ENCODE measurements at places on chromosomes 7 and 10.

DNA sequence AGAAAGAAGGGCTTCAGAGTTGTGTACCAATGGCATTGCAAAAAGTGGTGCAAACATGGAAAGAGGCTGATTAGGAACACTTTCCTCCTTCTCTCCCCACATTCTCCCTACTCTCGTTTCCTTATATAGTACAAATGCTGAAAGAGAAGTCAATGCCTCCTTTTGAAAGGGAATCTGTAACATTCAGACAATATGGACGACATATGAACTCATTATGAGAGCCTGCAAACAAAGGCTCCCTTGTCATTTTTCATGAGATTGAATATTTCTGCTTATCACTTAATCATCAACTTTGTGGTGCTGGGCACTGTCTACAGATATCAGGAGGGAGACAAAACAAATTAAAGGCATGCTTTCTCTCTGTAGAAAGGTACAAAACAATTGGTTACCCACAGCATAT lies 437.1 kb upstream of the PHF14 start:
- DNase-seq = no peak

- no peak for DNase-seq
Measured at GRCh38 chr10:29415876-29416275, 127.0 kb downstream of the LYZL1 start.

- DNase-seq = no peak
Measured at GRCh38 chr7:93544691-93545090, 29.8 kb downstream of the CALCR start.

DNA sequence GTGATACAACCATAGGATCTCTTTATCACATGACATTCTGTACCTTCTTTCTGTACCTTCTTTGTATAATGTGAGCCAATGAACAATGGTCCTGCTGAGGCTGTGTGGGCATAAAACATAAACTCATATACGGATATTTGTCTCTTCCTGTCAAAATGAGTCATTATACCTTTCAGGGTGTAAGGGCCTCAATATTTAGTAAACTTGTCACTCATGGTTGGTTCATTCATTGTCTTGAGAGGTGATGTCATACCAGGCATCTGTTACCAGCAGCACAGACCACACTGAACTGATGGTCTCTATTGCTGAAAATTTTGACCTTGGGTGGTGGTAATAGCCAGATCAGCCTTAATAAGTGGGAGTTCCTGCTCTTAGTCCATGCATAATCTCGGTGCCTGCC lies 287.6 kb upstream of the TPK1 start:
- no peak for DNase-seq

DNA sequence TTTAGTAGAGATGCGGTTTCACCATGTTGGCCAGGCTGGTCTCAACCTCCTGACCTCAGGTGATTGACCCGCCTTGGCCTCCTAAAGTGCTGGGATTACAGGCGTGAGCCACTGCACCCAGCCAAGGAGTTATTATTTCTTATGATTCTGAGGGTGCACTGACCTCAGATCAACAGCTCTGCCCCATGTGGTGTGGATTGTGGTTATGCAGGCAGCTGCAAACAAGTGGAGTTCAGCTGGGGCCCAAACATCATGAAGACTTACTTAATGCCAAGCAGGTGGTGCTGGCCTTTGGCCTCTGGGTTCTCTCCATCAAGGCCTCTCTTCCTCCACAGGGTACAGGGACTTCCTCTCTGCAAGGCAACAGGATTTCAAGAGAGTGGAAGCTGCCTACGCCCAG lies 45.1 kb upstream of the OPTN start:
- no peak for DNase-seq

DNA sequence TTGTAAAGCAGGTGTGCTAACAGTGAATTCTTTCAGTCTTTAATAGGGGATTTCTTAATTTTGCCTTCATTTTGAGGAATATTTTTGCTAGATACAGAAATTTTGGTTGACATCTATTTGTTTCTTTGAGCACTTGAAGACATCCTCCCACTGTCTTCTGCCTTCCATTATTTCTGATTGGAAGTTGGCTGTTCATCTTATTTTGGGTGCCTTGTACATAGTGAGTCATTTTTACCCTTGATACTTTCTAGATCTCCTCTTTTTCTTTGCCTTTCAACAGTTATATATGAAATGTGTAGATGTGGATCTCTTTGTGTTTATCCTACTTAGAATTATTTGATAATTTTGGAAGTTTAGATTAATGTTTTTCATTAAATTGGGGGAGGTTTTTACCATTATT lies 631.0 kb downstream of the AUTS2 start:
- no peak for DNase-seq

GRCh38 chr10:114638821-114639625 lies 19.1 kb downstream of the ABLIM1 start:
- peak; percentile 96 for DNase-seq

GRCh38 chr10:123119081-123119480 lies 16.7 kb upstream of the HMX3 start:
- no peak for DNase-seq

DNA sequence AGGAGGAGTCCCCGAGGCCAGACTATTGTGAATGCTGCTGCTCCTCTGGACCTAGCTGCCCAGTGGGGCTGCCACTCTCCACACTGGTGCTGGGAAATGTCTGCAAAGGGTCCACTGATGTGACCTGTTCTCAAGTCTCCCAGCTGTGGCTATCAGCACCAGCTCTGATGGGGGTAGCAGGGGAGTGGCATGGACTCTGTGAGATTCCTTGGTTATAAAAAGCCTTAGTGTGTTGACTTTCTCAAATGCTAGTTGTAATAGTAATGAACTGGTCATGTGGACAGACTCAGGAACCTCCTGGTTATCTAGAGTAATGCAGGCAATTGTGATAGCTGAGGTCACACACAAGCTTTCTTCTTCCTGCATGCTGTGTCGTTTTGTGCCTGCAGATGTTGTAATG lies 34.1 kb upstream of the ARMC3 start:
- DNase-seq = no peak

DNA sequence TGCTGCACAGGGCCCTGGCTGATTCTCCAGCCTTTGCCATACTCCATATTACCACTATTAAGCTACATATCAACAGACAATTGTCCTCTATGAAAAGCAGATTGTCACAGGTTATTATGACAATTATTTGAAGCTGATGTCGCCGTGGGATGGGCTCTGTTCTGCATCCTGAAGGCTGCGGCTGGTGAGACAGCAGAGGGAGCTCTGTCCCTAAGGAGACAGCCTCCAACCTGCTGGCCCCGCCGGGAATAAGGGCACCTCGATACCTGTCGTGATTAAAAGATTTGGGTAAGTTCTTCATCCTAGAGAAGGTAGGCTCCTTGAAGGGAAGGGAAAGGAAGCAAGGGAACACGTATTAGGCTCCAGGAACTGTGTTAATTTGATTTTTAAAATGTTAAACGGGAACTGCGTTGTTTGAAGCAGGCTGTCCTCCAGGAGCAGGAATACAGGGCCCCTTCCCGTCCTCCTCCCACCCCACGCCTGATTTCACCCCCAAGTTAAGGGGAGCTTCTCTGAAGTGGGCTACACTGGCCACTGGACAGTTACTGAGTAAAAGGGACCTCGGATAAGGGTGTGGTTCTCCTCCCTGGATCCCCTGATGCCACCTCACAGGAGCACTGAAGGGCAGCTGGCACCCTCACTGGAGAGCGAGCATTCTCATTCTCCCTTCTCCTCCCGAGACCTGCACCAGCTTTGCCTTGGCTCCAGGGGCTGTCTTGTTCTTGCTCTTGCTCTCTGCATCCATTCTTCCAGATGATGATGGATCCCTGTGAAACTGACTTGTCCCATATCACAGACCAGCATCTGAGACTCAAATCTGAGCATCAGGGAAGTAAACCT lies 11.8 kb upstream of the TIAL1 start:
- no peak for DNase-seq

DNA sequence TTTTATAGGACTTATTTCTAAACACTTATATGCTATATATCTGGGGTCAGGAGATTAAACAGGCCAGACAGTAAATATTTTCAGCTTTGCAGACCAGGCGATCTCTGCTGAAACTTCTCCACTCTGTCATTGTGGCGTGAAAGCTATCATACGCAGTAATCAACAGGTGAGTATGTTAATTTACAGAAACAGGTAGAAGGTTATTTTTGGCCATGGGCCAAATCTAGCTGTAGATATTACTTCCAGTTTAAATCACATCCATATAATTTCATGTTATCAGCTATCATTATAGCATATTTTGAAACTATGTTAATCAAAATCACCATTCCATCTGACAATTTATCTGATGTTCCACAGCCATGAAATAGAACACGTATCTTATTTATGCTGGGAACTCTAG lies 67.8 kb downstream of the GPR37 start:
- no peak for DNase-seq

- DNase-seq = no peak
Measured at GRCh38 chr7:108802650-108803049, 233.0 kb downstream of the DNAJB9 start.

GRCh38 chr7:140273417-140273816 lies 96.6 kb upstream of the KDM7A start:
- DNase-seq = no peak

DNA sequence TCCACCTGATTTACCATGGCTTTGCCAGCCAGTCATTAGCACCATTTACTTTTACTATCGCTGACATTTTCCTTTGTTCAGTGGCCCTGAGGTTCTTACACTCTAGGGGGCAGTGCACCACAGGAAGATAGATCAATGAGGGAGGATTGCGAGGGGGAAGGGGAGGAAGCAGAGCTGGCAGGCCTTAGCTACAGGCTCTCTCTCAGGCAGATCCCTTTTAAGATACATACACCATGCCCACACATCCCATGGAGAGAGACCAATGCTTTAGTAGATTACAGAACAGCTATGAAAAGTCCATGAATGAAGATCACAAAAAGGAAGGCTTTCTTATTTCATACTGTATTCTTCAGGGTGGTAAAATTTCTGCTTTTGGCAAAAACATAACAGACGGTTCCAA lies 47.4 kb downstream of the DENND11 start:
- DNase-seq = peak; percentile 13

GRCh38 chr10:73262105-73262730 lies 9.8 kb upstream of the MRPS16 start:
- no peak for DNase-seq

DNA sequence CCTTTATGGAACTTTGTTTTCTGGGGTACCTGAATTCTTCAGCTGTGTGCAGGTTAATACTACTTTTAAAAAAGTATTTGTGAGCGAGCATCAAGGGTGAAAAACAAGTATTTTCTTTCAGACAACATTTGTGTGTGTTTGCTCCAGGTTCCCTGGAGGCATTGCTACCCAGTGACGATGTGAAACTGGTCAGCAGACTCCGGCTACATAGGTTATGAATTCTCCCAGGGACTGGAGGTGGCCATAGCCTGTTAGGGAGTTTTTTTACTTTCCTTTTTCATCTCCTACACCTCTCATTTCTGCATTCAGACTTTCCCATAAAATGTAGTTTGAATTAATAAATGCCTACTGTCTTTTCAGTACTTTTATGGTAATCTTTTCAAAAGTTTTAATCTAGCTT lies 7.6 kb downstream of the AKR1D1 start:
- no peak for DNase-seq

GRCh38 chr7:1752111-1752510 lies 82.0 kb downstream of the ELFN1 start:
- DNase-seq = no peak

DNA sequence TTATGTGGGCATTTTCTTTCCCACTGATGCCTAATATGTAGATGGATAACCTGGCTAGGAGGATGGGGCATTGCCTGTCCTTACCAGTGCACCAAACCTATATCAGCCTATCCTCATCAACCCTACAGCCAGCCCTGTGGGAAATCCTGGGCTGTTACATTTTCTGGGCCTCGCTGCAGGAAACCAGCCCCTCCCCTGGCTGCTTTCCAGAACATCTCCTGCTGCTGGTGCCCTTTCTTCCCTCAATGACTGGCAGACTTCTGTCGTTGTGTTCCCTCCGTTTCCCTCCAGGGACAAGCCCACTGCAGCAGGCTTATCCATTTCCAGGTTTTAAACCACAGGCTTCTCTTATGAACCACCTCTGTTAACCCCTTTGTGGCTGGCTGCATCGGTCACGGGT lies 486.1 kb upstream of the COBL start:
- DNase-seq = no peak

- no peak for DNase-seq
Measured at GRCh38 chr10:100020142-100020885, 10.6 kb upstream of the DNMBP start.

- DNase-seq = no peak
Measured at GRCh38 chr10:97046456-97047082, 139.2 kb downstream of the SLIT1 start.

DNA sequence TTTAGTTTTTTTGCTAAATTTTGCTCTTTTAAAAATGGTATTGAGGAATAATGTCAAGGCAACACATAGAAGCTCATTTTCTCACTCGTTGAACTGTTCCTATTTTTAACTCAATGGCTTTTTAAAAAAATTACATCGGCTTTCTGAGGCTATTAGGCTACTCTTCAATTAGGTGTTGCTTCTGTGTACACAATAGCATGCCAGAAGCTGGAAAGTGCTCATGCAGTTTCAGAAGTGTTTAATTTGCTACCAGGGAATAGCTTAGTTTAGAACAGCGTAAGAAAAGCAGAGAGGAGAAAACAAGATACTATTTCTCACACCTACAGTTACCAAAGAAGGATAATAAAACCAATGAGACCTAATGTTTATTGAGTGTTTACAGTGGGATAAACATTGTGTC lies 157.4 kb downstream of the NXPH1 start:
- DNase-seq = no peak

DNA sequence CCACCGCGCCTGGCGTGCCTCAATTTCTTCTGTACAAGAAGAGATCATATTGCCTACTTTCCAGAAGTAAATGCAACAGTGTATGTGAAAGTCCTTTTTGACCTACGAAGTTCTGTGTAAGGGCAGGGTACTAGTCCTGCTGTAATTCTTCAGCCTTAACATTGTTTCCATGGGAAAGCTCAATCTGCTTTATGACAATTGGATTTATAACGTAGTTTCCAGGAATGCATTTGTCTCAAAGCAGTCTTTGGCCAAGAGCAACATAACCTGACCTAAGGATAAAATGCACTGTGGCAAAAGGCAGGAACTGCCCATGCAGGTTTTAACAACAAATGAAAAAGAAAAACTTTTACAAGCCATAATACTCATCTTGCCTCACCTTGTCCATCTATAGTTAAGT lies 108.1 kb upstream of the PODXL start:
- DNase-seq = no peak

GRCh38 chr10:49349390-49349789 lies 46.5 kb downstream of the DRGX start:
- no peak for DNase-seq

Data from GM04503 (cell line).